Liver (tissue), 10 donors: ENCODE measurements at places on chromosomes 11 and 22.

- no peak for DNase-seq
Observed at GRCh38 chr11:123362186-123362585, 67.9 kb upstream of the GRAMD1B start.

GRCh38 chr11:37422511-37422910 lies 824.5 kb upstream of the RAG2 start:
- no peak for DNase-seq

DNA sequence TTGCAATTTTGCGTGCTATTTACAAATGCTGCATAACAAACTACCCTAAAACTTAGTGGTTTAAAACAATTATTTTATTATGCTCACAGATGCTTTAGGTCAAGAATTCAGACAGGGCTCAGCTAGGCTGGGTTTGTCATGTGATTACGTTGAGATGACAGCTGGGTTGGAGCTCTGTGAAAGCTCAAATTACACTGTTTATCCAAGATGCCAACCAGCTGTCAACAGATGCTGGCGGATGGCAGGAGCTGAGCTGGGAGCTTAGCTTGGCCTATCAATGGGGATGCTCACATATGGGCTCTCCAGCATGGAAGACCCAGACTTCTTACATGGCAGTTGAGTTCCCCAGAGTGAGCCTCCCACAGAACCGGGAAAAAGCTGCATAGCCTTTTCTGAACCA lies 62.7 kb downstream of the STK33 start:
- DNase-seq, result no peak

- no peak for DNase-seq
Observed at GRCh38 chr11:32888805-32889204, 3.8 kb upstream of the QSER1 start.

DNA sequence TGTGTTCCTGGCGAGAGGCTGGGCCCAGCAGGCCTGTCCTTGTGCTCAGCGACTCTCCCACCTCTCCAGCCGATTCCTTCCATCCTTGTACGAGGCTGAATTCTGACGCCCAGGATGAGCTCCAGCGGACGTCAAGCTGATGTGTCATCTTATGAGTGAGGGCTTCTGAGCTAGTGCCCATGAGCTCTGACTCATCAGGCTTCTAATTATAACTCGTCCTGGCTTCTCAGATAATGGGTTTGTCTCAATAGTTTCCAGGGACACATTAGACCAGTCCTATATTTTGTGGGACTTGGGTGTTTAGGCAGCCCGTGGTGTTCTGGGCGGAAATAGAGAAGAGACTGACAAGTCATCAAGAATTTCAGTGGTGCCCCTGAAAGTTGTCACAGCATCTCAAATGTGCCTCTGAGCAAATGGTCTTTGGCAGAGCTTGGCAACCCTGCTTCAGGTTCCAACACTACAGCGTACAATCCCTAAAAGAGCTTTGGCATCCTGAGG lies 108.2 kb upstream of the CD44 start:
- no peak for DNase-seq

- DNase-seq, result no peak
Observed at GRCh38 chr11:43951231-43951630, 8.8 kb downstream of the C11orf96 start.

- DNase-seq, result no peak
Observed at GRCh38 chr22:35593891-35594470, 23.1 kb downstream of the MB start.

GRCh38 chr22:43007519-43008102 lies 7.3 kb downstream of the PACSIN2 start:
- DNase-seq, result no peak
